ENCODE measurements at places on chromosomes 3 and 15. TPM values are rescaled to one million over a fixed set of nuclear protein-coding genes. Genes with fewer than 3 reads are reported as not detected.

The SCAMP5 gene
- polyA plus RNA-seq = 29.5 TPM

DNA sequence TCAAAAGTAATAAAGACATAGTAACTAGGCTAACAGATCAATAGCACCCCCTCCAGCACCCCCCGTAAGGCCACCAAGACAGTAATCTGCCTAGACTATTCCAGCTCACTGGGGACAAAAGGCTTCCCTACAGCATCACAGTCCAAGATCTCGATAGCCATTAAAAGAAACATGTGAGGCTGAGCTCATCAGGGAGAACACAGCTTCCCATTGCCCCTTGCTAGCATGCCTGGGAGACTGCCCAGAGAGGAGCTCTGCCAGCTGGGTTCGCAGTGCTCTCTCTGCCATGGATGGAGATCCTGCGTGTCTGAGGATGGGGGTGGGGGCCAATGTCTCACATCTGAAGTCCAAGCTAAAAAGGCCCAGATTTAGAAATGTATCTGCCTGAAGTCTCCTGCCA, 17.8 kb downstream of the LRIG1 start:
- DNase-seq = no peak

- no peak for DNase-seq
These were observed 630.9 kb downstream of the PYDC2 start for GRCh38 chr3:192091831-192092230.

DNA sequence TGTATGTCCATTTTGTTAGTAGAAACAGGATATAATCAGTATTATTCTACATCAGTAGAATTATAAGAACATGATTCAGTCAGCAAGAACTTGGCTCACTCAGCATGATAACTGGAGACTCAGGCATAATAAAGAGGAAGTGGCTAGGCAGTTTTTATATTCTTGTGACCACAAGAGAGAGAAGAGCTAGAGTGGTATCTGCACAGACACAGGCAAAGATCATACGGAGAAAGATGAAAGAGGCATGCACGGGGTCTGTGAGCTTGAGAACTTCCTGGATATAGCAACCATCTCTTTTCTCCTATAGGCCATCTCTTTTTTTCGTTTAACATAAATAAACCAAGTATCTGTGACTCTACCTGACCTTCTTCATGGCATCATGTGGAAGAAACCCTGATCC, 46.8 kb downstream of the MYO5A start:
- no peak for DNase-seq

DNA sequence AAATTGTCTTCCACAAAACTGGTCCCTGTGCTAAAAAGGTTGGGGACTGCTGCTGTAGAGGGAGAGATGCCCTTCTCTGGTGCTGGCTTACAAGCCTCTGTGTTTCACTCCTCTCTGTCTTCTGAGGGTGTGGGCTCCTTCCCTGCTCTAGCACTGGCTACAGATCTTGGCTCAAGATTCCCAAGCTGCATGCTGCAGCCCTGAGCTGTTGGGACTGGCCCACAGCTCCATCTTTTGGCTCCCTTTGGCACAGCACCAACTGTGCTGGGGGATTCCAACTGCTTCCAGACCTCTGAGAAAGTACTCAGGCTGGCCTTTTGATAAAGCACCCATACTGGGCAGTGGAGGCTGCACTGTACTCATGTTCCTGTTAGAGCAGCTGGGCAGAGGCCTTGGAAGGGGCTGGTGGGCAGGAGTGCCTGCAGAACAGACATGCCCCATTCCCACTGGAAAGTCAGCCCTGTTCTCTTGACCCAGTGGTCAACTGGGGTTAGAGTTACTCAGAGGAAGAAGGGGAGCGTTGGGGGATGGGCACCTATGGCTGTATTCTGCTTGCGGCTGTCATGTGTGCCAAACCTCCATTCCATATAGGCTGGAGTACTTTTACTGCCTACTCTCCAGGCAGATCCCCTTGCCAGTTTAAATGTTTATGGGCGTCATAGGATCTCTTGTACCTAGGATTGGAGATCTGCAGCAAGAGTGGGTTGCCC, 55.7 kb downstream of the GALK2 start:
- no peak for DNase-seq

The ITGA11 gene
- polyA plus RNA-seq = 3.4 TPM

The GOLGA8K gene
- not detected for polyA plus RNA-seq

DNA sequence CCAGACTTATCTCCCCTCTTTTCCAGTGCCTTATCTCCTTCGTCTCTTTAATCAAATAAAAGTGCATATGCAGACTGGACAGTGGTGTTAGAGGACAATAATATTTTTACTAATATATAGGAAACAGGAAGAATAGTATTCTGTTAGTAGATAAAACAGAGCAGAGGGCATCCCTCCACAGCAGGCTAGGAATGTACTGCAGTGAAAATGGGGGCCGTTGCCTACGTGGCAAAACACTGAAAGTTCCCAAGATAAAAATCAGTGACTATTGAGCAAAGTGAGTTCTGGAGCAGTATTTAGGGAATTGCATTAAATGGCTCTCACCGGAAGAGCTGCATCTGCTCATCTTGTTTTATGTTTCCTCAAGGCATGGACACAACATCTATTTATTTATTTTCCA, 435.0 kb downstream of the CNTN6 start:
- DNase-seq = no peak

The FAM107A gene
- polyA plus RNA-seq = 52.5 TPM

The CLDN1 gene
- 6.2 TPM for polyA plus RNA-seq

DNA sequence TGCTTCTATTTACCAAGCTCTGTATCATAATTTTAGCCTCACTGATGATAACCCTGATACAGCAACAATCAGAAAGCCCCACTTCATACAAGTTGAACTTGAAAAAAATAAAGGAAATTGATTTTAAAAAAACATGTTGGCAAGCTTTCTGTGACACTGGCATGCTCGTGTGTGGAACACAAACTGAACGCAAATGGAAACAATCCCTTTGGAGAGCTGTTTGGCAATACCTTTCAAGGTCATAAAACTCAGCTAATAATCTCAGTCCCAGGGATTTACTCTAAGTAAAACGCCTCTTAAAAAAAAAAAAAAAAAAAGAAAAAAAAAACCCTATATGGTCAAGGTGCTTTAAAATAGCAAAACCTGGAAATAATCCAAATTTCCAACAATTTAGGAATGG, 166.7 kb upstream of the BCL6 start:
- no peak for DNase-seq

DNA sequence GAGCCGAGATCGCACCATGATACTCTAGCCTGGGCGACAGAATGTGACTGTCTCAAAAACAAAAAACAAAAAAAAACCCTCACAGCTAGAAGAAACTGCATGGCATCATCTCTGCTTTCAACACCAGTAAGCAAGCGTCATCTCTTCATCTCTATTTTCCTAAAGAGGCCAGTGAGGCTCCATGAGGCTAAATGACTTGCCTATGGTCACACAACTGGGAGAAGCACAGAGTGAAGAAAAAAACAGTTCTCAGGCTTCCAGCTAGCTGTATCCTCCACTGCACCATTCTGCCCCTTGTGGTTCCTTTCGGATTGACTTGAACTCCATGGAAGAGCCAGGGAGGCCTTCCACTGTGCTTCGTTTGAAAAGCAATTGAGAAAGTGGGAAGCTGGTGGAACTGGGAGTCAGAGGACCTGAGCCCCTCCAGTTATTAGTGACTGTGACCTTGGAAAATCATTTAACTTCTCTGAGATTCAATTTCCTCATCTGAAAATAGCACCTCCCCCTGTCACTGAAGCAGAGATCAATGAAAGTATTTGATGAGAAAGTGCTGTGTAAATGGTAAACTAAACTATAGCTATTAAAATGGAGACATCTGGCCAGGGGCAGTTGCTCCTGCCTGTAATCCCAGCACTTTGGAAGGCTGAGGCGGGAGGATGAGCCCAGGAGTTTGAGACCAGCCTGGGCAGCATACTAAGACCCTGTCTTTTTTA, 32.1 kb upstream of the DENND4A start:
- peak; percentile 72 for DNase-seq

The PAQR9 gene
- polyA plus RNA-seq = not detected

The SV2B gene
- polyA plus RNA-seq = 0.17 TPM

DNA sequence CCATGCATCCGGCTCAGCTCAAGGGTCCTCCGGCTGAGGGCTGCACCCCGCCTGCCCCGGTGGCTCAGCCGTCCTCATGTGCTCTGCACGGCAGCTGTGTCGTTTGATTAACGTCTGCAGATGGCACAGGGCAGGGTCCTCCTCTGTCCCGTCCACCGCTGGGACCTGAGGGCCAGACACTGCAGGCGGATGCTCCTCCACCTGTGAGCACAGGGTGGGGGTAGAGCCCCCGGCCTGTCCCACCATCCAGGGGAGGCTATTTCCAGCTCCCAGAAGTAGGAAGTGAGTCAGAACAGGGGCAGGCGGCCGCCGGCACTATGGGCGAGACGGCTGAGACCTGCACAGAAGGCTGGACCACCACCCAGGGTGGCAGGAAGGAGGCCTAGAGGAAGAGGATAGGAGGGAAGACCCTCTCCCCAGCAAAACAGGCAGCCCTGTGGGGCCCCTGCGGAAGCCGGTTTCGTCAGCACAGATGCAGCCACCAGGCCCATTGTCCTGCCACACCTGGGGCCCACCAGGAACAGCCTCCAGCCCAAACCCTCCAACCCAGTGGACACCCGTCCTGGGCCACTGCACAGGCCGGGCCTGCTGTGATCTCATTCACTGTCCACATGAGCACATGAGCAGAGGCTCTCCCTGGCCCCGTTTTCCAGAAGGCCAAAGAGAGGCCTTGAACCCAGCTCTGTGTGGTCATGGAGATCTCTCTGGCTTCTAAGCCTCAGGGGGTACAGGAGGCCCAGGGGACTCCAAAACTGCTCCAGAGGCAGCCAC, 12.6 kb upstream of the PLXND1 start:
- DNase-seq = peak; percentile 75

The TATDN2 gene
- 15.5 TPM for polyA plus RNA-seq

GRCh38 chr3:120410116-120410515, 40.7 kb downstream of the FSTL1 start:
- DNase-seq = no peak

DNA sequence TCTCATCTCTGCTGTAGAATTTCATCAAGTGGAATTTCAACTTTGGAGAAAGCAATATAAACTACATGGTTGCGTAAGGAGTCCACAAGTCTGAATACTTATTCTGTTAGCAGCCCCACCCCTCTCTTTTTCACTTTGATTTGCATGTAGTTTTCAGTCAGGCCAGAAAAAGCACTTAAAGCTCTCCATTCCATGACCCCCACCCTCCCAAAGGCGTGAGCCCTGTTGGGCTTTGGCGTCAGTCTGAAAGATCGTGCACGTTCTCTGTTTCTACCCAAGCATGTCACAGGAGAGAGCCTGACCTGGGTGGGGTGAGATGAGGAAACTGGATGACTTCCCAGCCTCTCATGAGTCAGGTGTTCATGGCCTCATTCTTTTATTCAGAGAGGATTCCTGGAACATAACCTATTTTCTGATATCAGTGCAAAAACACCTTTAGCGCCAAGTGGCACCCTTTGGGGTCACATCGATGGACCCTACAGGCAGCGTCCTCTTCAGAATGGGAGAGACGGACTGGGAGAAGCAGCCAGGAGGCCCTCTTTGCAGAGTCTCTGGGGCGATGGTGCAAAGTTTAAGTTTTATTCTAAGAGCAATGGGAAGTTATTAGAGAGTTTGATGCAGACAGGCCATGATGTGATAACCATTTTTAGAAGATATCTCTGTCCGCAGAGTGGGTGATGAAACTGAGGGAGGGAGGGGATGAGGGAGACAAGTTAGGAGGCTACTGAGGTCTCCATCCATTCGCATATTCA, 55.8 kb downstream of the LSM3 start:
- DNase-seq = peak; percentile 89

DNA sequence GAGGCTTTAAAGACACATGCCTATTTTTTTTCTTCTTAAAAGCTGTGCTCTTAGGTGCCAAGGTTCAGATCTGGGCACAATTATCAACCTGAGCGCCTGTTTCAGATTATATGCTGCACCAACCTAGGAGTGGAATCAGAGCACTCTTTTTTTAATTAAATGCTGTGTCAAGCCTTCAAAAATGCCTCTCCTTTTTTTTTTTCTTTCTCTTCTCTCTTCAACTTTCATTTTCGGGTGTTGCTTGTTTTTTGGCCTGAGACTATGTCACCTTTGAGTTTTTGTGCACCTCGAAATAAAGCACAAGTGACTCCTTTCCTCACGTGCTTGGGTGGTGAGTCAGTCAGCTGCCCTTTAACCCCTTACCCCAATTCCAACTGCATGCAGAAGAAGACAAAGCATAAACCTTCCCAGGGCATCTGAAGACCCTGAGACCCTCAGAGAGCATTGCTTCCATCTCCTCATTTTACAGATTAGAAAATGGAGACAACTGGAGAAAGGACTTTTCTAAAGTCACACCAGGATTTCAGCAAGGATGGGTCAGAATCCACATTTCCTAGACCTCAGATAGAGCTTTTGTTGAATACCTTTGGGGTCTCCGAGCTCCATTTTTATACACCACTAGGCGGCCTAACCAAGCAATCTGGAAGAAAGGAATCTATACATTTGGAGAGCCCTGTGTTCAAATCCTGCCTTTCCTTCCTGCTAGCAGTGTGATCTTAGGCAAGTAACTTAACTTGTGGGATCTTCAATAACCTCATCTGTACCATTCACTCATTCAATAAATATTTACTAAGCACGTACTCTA, 631 bp upstream of the PRICKLE2 start:
- no peak for DNase-seq

- DNase-seq = no peak
These were observed 336.2 kb downstream of the EPHB1 start for GRCh38 chr3:135131290-135131689.

The GOLGA8T gene
- polyA plus RNA-seq = 0.28 TPM

DNA sequence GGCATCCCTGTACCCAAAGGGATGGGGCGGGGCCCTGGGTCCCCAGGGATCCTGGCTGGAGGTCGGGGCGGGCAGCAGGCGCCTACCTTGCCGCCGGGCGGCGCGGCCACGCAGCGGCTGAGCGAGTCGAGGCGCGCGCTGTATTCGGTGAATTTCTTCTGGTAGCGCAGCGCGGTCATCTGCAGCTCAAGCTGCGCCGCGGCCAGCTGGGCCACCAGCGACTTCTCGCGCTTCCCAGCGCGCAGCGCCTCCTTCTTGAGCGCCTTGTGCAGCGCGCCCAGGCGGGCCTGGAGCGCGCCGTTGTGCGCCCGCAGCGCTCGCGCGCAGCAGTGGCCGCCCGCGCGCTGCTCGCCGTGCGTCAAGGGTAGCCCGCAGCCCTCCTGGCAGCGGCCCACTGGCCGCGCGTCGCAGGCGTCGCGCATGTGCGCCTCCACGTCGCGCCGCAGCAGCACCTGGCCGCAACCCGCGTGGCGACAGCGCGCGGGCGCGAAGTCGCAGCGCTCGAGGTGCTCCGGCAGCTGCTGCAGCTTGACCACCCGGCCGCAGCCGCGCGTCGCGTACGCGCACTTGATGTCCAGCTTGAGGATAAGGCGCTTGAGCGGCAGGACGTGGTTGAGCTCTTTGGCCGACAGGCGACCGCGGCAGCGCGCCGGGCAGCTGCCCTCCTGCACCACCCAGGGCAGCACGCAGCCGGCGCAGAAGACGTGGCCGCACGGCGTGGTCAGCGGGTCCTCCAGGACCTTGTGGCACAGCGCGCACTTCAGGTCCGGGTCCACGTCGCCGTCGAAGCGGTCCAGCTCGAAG, 522 bp downstream of the PDZRN3 start:
- peak; percentile 74 for DNase-seq
